AML-193 (cell line): ENCODE measurements at places on chromosomes 11 and 22.

- no peak for DNase-seq
Measured at GRCh38 chr11:78647266-78647915, 72.7 kb upstream of the NARS2 start.

- DNase-seq: no peak
Measured at GRCh38 chr22:44396021-44396726, 83.4 kb upstream of the SHISAL1 start.

GRCh38 chr11:121105063-121105480, 4.0 kb downstream of the TECTA start:
- DNase-seq: no peak

- peak; percentile 87 for DNase-seq
Measured at GRCh38 chr22:45263463-45264269, 21.1 kb upstream of the UPK3A start.

GRCh38 chr11:41273908-41274307, 185.5 kb downstream of the LRRC4C start:
- DNase-seq: no peak

DNA sequence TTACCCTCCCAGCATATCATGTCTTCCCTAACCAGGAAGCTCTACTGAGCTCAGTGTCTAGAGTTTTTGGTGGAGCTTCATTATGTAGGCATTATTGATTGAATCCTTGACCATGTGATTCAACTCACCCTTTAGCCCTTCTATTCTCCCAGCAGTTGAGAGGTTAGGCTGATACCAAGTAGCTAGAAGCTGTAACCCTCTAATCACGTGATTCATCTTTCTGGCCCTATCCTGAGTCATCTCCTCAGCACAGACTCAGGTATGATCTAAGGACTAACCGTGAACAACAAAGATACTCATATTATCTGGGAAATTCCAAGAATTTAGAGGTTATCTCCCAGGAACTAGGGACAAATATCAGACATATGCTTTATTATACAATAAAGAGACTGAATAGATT, 625.5 kb downstream of the JRKL start:
- DNase-seq: no peak

GRCh38 chr11:26086028-26086427, 245.9 kb upstream of the ANO3 start:
- no peak for DNase-seq

DNA sequence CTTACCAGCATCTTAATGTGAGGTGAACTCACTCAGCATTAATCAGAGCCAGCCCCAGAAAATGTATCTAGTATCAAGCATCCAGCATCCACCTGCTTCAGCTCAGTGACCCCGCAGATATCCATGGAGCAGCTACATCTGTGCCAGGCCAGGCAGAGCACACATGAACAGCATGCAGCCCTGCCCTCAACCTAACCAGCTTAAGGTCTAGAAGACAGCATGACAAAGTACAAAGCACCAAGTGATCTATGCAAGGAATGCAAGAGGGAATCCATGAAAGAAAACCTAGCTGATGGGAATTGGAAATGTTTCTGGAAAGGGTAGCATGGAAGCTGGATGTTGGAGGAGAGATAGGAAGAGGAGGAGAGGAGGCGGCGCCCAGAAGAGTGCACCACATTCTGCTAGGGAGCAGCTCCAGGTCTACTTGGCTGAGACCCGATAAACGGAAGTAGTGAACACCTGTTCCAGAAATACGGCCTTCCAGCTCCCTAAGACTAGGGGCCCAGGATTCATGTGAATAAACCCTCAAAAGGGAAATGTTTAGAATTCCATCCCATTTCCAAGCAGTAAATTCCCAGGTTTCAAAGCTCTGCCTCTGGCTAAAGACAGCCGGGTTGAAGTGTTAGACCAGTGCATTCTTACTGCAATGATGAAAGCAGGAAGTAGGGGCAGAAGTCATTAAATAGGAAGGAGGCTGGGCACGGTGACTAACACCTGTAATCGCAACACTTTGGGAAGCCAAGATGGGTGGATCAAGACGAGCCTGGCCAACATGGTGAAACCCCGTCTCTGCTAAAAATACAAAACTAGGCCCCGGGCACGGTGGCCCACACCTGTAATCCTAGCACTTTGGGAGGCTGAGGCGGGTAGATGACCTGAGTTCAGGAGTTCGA, 23.5 kb upstream of the L3MBTL2 start:
- DNase-seq: peak; percentile 35

DNA sequence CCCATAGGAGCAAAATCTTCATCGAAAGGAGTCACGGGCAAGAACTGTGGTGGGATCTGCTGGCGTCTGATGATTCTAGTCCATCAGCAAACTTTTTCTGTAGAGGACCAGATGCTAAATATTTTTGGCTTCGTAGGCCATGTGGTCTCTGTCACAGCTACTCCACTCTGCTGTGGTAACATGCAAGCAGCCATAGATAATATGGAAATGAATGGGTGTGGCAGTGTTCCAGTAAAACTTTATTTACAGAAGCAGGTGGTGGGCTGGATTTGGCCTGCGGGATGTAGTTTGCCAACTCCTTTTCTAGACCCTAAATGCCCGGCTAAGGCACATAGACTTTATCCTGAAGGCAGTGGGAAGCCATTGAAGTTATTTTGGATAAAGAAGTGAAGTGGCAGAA, 32.9 kb downstream of the BMAL1 start:
- DNase-seq: no peak

GRCh38 chr11:29449281-29450074, 567.4 kb downstream of the KCNA4 start:
- no peak for DNase-seq

GRCh38 chr11:26847459-26847858, 125.6 kb upstream of the SLC5A12 start:
- no peak for DNase-seq

GRCh38 chr11:20243974-20244373, 83.7 kb upstream of the DBX1 start:
- no peak for DNase-seq

DNA sequence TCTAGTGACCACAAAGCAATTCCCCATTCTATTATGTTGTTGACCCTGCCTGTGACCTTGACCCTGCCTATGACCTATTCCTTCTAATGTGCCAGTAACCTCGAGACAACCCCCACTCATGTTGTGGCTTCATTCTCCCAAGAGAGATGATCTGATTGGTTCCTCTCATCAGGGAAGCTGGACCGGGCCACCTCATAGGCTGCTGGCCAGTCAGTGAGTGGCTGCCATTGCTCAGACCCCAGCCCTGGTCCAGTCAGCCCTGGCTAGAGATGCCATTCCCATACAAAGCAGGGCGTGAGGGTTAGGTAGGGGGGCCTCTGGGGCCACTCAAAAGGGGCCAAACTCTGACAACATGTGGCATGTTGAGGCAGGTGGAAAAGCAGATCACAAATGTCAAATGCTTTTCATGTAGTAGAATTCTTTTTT, 11.9 kb downstream of the SLC29A2 start:
- DNase-seq: no peak

- no peak for DNase-seq
Measured at GRCh38 chr11:123616505-123617198, 37.8 kb downstream of the SCN3B start.

GRCh38 chr11:66339686-66340483, 3.7 kb upstream of the RIN1 start:
- no peak for DNase-seq
